ENCODE measurements at places on chromosomes 5 and 9.

- DNase-seq: no peak
Observed at GRCh38 chr9:92312887-92313623, 12.1 kb downstream of the NOL8 start.

DNA sequence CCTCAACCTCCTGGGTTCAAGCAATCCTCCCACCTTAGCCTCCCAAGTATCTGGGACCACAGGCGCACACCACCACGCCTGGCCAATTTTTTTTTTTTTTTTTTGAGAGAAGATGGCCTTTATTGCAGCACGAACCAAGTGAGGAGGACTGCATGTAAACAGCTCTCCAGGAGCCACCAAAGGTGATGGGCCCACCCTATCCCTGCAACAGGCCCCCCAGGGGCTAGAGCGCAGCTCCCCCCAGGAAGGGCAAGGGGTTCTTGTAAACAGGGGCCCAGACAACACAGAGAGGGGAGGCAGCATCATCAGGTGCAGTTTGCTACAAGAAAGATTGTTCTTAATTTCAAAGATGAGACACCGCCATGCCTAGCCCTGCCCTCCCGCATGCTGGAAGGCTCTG lies 12.6 kb upstream of the EGR1 start:
- no peak for DNase-seq

DNA sequence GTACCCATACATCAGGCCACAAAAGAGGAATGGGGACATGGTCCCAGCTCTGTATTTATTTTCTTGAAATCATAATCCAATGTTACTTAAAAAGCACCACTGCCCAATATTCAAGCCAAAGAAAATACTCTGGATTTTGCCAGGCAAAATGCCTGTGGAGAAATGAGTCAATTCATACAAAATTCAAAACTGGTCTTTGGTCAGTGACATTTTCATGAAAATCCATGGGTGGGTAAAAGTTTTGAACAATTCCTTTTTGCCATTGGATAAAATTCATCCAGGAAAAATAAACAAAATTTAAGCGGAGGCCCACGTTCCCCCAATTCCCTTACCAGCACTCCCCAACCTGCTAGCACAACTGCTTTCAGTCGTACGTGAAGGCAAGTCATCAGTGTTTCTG lies 186.2 kb downstream of the GLIS3 start:
- DNase-seq: no peak

DNA sequence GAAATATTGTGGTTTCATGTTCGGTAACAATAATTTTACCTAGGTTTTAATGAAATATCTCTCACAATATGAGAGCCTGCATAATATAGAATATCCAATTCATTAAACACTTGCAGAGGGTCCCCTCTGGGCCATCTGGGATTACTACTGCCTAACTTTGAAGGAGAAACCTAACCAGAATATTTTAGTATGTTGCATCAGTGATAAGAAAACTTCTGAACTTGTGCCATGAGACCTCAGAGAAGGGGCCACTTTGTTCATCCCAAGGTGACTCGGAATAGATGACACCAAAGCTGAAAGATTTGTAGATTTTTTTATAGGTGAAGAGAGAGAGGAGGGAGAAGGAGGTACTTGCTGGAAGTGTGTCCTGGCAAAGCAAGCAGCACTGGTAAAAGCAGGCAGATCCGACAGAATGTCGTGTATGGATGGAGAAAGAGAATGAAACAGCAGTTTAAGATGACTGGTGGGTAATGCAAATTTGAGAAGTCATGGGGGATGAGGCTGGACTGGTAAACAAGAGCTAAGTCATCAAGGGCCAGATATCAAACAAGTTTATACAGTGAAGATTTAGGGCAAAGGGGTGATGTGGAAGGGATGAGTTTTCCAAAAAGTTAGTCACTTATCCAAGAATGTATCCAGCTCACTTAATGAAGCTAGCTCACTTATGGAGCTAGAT lies 372.3 kb downstream of the ADGRV1 start:
- no peak for DNase-seq

GRCh38 chr5:160036243-160036642 lies 27.3 kb downstream of the TTC1 start:
- no peak for DNase-seq

GRCh38 chr5:58462623-58463230 lies 2.8 kb upstream of the PLK2 start:
- no peak for DNase-seq

- no peak for DNase-seq
Observed at GRCh38 chr5:105807290-105807689, 1863.4 kb downstream of the EFNA5 start.

GRCh38 chr5:2634399-2635176 lies 116.9 kb downstream of the IRX2 start:
- DNase-seq: no peak

- DNase-seq: no peak
Observed at GRCh38 chr9:38336341-38336740, 56.2 kb upstream of the ALDH1B1 start.

GRCh38 chr9:15317836-15318235 lies 10.8 kb upstream of the TTC39B start:
- DNase-seq: no peak

DNA sequence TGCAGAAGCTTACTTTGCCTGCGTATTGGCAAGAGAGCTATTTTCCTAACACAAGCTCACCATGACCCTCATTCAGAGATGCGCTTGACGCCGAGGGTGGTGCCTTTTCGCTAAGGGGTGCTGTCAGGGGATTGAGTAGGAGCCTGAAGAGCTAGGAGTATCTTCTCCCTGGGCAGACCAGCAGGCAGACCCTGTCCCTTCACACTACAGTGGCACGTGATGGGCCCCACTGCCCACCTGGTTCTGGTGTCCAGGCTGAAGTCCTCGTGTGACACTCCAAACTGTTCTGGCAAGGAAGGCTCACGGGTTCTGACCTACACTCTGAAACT lies 198.3 kb downstream of the AUH start:
- no peak for DNase-seq

DNA sequence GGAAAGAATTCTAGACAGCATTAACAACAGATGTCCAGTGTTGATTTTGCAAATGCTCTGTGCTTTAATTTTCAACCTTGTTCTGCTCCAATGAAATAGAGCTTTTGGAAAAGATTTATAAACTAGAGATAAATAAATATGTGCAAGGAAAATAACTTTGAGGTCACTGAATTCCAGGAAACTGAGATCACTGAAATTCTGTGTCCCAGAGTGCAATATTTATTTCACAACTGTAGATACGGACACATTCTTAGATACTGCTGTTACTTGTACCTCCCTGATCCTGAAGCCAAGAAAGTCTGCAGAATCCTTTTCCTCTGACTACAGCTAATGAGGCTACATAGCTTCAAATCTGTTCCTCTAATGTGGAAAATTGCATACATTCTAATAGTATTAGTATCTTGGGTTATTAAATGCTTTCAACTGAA lies 222.9 kb downstream of the DOCK8 start:
- DNase-seq: no peak
